ENCODE measurements at places on chromosomes 7 and 10.

DNA sequence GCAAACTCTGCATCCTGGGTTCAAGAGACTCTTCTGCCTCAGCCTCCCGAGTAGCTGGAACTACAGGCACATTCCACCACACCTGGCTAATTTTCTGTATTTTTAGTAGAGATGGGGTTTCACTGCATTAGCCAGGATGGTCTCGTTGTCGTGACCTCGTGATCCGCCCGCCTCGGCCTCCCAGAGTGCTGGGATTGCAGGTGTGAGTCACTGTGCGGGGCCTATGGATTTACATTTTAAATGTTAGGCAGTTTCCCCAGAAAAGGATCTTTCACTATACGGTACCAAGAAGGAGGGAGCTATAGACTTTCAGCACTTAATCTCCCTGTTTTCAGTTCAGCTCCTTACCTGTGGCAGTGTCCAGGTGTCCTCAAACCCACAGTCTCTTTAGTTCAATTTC, 50.8 kb downstream of the SIRT1 start:
- no peak for DNase-seq

DNA sequence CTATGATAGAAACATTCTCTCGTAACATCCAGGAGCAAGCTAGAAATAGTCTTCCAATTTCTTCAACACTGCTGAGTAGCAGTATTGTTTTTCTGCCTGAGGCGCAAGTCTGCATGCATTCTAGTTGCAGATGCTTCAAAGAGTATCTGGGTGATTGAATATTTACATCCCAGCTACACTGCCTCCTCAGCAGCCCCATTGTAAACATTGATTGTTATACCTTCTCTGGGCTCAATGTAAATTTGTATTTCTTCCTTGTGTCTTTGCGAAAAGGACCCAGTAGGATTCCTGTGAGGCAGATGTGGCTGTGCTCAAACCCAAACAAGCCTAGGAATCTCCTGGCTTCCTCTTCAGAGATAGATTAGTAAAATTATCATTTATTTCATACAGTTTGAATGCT, 320.7 kb downstream of the CDC14C start:
- no peak for DNase-seq

DNA sequence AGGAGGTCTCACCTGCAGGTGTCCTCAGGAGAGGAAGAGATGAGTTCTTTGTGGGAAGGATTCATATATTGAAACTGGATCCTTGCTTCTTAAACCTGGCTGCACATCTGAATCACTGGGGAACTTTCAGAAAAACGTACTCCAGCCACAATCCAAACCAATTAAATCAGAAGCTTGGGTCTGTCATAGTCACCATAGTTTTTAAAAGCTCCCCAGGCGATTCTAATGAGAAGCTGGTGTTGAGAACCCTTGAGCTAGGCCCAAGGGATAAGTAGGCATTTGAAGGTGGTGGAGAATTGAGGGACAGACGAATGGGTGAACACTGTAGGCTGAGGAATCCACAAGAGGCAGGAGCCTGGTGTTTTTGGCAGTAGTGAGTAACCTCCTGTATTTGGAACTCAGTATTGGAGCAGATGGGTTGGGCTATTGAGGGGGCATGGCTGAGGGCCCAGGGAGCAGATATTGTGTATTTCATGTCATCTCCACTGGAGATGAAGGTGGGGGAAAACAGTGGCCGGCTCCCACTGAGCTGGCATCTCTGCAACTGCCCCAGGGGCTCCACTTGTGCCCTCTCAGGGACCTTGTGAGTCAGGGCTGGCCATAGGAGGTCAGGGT, 14.5 kb downstream of the ADCYAP1R1 start:
- DNase-seq, result no peak

GRCh38 chr7:148590471-148590870, at the start of gene C7orf33:
TSS of gene C7orf33 (plus strand) at chr7:148590766. CDS start at chr7:148590926, 160 bp downstream.
- no peak for DNase-seq

- DNase-seq, result no peak
Measured at GRCh38 chr10:49139846-49140195, 6.0 kb upstream of the FAM170B start.

DNA sequence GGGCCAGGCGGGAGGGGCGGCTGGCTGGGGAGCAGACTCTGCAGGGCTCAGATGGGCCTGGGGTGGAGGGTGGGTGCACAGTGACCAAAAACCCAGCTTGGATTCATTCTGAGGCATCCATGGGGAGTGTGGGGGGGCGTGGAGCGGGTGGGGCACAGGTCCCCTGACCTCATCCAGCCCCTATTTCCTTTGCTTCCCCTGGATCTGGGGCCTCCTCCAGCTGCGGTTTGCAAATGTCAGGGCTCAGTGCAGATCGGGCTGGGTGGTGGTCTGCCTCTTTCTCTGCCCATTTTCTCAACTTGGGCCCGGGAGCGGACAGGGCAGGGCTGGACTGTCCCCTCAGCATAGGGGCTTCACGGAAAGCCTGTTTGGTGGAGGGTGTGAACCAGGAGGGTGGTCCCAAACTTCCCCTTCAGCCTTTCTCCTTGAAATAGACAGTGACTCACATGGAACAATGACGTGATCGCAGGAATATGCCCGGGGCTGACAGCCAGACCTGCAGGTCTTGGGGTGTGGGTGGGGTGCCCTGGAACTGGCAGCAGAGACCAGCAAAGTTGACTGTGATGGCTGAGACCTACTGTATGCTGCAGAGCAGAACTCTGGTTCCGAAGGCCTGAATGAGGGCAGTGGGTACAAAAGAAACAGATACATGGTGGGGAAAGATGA, 72.9 kb upstream of the PODXL start:
- DNase-seq, result no peak

GRCh38 chr10:129846991-129847391, 117.1 kb downstream of the EBF3 start:
- DNase-seq, result no peak

DNA sequence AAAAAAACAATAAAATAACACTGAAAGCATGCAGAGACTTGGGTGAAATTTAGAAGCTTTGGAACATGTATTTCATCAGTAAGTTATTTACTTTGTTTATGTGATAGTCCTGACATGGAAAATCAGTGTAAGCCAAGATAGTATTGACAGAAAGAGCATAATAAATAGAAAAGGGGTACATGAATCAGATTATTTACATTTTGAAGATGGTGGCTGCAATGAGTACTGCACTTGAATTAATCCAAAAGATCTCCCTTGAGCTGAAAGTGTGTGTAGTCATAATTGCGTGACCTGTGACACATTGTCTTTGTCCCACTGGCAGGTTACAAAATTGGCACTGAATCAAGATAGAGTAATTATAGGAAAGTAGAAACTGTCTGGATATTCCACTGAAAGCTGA, 562.9 kb downstream of the GFRA1 start:
- DNase-seq, result no peak

GRCh38 chr10:99497343-99498025, 35.3 kb upstream of the NKX2-3 start:
- DNase-seq, result no peak

DNA sequence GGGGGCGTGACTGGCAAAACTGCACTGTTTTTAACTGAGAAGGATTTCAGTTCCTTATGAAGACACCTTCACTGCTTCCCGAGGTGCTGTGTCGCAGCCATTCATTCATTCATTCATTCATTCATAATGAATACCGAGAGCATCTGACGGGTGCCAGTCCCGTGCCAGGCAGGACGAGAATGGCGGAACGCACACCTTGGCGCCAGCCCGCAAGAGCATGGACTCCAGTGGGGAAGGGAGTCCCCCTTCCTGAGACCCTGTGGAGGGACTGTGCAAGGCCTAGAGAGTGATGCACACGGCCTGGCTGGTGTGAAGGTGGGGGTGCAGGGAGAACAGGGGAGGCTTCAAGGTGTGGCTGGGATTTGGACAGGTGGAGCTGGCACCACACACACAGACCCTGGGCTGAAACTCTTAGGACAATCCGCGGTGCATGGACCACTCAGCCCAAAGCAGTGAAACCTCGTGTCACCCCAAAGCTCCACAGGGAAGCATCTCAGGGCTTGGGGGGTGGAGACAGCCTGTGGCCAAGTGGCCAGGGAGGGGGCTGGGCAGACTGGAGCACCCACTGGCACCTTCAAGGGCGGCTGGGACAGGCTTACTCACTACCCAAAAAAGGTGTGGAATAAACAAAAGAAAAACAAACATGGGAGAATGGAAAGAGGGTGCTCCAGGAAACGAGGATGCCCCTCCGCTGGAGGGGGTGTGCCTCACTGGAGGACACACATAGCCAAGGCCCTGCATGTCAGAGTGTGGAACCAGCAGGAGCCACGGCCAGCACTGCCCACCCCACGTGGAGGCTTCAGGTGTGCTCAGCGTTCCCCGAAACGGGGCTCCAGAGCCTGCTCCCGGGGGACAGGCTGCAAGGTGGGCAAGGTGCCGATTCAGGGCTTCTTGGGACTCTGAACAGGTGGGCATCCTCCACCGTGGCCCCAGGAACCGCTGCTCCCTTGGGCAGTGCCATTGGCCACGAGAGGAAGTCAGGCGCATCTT, 37.7 kb downstream of the EBF3 start:
- DNase-seq, result no peak

- no peak for DNase-seq
Measured at GRCh38 chr10:116038259-116038658, 234.7 kb downstream of the GFRA1 start.

GRCh38 chr7:125193263-125193662, 263.6 kb upstream of the POT1 start:
- no peak for DNase-seq

DNA sequence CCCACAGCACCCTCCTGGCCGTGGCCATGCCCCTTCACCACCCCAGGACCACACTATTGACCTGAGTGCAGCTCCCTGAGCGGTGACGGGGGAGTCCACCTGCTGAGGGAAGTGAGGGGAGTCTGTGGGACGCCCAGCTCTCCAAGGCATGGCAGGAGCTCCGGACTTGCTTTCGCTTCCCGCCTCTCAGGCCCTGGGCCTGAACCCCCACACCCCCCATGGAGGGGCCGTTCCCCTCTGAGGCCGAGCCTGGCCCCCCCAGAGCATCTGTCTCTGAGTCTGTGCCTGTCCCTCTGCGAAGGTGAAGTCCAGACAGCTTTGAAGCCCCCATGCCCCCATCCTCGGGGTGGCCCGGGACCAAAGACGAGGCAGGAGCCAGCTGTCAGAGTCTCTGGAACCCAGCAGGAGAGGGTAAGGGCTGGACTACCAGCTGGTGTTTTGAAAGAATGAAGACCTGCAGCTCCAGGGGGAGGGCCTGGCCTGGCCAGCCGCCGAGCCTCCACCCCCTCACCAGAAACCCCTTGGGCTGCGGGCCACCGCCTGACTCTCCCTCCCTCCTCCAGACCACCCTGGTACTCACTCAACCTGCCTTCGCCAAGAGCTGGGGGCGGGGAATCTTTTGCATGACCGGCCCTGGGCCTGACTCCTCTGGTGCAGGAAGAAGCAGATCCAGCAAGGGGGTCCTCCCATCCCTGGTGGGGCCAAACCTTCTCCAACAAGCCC, 114.0 kb downstream of the PDGFA start:
- no peak for DNase-seq

DNA sequence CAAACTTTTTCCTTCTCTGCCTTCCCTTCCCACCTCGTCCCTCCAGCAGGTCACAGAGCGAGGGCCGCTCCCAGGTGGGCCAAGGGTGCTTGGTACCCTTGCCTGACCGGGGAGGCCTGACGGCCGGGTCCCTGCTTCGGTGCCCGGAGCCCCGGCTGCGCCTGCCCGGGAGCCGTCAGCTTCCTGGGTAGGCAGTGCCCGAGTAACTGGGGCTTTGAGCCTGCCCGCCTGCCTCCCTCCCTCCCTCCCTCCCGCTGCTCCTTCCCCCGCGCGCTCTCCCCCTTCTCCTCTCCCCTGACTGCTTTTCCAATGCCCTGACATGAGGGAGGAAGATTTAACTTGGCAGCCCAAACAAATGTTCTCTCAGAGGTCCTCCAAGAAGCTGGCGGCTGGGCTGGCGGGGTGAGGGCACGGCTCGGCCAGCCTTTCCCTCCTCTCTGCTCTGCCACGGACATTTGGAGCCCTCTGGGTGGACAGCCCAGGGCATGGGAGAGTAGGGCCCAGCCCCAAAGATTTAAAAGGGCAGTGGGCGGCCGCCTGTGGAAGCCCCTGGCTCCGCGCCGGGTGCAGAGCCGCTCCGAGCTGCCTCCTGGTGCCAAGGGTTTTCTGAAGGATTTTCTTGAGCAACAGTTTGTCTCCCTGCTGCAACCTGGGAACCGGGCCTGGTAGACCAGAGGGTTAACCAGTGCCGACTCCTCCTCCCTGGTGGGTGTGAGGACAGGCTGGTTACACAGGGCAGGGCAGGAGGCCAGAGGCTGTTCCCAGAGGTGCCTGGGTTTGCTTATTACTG, 2.0 kb downstream of the ZMIZ1 start:
- no peak for DNase-seq

DNA sequence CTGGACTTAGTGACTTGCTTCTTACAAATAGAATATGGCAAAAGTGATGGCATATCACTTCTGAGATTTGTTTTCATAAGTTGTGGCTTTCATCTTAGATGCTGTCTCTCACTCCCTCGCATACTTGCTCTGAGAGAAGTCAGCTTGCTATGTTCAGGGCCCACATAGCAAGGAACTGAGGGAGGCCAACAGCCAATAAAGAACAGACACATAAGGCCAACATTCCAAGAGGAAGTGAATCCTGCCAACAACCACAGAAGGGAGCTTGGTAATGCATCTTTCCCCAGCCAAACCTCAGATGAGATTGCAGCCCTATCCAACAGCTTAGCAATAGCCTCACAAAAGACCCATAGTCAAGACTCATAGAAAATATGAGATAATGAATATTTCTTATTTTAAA, 39.2 kb upstream of the DMTF1 start:
- no peak for DNase-seq

- DNase-seq, result no peak
Measured at GRCh38 chr10:76921383-76922010, 716.1 kb downstream of the KCNMA1 start.

DNA sequence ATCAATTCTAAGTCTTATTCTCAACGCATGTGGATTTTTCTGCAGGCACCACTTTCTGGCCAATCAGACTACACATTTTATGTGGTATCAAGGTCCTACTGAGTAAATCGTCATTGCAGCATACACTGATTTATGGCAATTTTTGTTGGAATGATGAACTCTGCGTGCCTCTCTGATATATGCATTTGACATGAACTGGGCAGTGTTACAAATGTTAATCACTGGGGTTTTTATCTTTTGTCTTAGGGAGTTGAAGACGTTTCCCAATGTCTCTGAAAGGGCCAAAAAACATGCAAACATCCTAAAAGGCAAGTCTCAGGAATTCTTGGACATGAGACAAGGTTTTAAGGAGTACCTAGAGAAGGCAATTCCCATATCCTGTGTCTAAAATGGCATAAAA, 809.5 kb upstream of the CELF2 start:
- no peak for DNase-seq

All from activated CD8-positive, alpha-beta memory T cell treated with anti-CD3 and anti-CD28 coated beads for 48 hours (primary cell).